Mucosa of descending colon (tissue), 3 donors: ENCODE measurements at places on chromosomes 11 and 22. TPM values are rescaled to one million over a fixed set of nuclear protein-coding genes. Genes with fewer than 3 reads are reported as not detected.

The MYOD1 gene
- total RNA-seq = not detected

The MUC5AC gene
- total RNA-seq = 0.63 TPM

The LRRC32 gene
- 18.6 TPM for total RNA-seq

The CYB5R3 gene
- total RNA-seq = 176 TPM

The KDELR3 gene
- total RNA-seq = 4.2 TPM

The ACER3 gene
- total RNA-seq = 39.2 TPM

The CD3G gene
- total RNA-seq = 5.1 TPM

The LGALS12 gene
- 0.29 TPM for total RNA-seq

GRCh38 chr11:72135891-72136683 is 562 bp downstream of the FOLR3 start:
- no peak for DNase-seq

- no peak for DNase-seq
Observed at GRCh38 chr11:121535129-121535796, 82.5 kb upstream of the SORL1-AS1 start.

GRCh38 chr22:41028841-41029240 is 63.6 kb upstream of the EP300 start:
- no peak for DNase-seq

DNA sequence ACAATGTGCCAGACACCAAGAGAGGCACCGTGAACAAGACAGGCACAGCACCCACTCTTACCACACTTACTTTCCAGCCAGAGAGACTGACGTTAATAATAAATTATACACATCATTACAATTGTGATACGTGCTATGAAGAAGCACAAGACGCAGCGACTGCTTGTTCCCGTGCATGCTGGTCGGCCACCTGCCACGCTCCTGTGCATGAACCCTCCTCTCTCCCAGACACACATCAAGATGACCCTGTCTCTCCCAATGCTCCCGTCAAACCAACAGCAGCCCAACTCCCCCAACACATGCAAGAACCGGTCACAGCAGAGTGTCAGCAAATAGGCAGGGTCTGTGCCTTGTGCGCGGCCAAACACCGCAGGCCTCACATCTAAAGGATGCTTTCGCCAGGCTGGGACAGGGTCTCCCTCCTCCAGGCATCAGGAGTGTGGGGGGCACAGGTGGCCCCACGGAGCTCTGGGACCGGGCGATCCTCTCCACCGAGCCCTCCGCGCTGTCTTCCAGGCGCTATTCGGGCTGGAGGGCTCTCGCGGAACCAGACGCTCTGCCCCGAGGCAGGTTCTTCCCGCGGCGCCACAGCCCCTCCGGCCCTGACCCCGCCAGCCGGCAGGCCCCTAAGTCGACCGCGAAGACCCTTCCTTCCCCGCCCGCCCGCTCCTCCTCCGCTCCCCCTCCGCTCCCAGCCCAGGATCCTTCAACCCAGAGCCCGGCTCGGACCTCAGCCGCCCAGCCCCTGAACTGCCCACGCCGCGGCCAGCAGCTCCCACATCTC is 533 bp downstream of the SERGEF start:
- peak; percentile 30 for DNase-seq

DNA sequence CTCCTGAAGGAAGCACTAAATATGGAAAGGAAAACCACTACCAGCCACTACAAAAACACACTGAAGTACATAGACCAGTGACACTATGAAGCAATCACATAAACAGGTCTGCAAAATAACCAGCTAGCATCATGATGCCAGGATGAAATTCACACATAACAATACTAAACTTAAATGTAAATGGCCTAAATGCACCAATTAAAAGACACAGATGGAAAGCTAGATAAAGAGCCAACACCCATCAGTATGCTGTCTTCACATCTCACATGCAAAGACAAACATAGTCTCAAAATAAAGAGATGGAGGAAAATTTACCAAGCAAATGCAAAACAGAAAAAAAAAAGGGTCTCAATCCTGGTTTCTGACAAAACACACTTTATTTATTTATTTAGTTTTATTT is 171.7 kb downstream of the TTC28 start:
- no peak for DNase-seq

GRCh38 chr11:61963016-61963281 is 4.5 kb downstream of the FTH1 start:
- peak; percentile 37 for DNase-seq

DNA sequence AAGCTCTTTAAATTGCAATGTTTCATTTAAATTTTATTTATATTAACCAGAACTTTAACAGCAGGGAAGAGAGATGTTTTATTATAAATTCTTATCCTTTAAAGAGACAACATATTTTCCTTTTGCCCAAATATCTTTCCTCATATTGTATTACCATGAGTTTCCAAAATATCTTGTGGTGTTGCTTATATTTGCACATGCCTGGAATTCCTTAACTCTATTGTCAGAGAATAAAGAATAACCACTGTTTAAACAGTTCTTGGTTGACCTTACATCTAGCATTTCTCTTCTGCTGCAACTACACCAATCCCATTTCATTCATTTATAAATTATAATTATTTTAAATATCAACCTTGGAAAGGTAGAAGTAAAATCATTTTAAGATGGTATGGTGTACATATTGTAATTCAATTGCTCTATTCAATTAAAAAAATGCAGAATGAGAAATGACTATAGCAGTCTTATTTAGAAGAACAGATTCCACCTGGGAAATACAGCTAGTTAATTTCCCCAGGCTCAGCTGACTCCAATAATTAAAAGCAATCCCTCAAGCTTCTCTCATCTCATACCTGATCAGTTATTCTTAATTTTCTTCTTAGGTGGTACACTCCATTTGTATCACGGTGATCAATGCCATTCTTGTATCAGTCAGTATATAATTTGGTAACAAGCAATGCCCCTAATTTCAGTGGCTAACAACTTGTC is 923.3 kb downstream of the KCNA4 start:
- DNase-seq = no peak

DNA sequence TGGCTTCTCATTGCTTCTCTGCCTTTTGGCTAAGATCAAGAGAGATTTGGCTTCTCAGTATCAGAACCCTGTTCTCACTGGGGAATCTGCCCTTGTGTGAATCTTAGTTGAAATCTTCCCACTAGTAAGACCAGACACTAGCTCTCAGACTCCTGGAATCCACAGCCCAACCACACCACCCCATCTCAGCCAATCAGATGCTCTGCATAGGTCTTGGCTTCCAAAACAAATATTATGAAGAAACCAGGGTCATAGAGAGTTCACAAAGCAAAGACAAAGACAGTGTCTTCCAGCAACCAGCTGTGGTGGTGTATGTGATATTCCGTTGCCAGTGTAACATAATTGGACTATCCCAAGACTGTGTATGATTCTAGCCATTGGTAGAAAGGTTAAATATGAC is 5.4 kb downstream of the OR8B12 start:
- no peak for DNase-seq

- DNase-seq = no peak
Observed at GRCh38 chr22:17105143-17106129, 15.7 kb downstream of the TMEM121B start.

GRCh38 chr11:86068138-86068871 is 579 bp downstream of the PICALM start:
- no peak for DNase-seq

GRCh38 chr11:35390737-35391682 is 28.3 kb downstream of the SLC1A2 start:
- DNase-seq = peak; percentile 31

DNA sequence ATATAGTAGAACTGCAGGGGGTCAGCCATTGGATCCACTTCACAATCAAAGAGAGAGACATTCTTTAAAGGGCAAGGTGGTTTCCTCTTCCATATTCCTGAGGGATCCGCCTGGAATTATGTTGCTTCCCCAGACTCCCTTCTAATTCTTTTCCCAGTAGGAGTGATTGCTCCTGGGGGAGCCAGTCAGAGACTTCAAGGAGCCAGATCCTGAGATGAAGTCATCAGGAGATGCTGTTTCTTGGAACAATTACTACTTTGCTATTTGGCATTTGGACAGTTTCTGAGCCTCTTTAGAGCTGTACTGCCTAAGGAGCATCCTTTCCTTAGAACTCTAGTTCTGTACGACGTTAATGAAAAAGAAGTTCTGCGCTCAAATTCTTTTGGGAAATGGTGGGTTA is 1.9 kb upstream of the OR9Q2 start:
- DNase-seq = no peak

- no peak for DNase-seq
Observed at GRCh38 chr22:23549198-23549595, 30.9 kb downstream of the IGLL1 start.

DNA sequence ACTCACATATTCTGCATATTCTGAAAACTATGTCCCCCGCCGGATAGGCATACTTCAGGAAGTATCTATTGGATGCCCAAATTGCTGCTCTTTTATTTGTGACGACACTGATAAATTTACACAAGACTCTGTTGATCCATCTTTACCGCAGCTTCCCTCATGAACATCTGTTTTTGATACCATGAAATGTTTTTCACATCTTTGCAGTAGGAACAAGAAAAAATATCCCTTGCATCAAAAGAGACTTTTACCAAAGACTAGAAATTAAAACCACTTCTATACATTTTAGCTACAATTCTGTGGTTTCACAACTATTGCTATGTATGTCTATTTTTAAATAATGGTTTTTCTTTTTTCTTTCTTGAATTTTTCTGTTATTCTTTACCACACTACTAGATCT is 15.3 kb downstream of the POU2AF2 start:
- DNase-seq = no peak

DNA sequence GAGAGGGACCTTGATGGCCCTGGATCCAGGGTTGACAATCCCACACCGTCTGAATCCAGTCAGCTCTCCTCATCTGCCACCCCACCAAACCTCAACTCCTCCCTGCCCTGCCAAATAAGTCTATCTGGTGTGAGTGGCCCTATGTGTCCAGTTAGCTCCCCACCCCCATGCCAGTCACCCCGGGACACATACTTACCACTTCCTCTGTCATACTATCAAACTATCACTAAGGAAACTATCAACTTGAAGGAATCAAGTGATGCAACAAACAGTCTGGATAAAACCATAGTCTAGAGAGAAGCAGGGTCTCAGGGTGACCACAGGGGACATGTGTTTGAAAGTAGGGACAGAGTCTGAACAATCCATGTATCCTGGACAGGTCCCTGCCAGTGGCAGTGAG is 13.2 kb upstream of the CSF2RB start:
- DNase-seq = no peak

DNA sequence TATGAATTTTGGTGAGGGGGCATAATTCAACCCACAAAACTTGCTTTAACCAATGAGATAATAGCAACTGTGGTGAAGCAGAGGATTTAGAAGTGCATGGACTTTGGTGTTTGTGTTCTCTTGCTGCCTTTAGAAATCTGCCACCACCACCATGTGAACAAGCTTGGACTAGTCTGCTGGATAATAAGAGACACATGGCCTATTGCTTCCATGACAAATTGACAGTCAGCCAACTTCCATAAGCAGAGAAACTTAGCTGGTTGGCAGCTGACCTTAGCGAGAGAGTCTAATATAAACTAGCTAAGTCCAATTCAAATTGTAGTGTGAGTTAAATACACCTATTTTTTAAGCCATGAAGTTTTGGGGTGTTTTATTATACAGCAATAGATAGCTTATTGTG is 482.1 kb upstream of the ANO5 start:
- DNase-seq = no peak

GRCh38 chr11:59289356-59290181 is 69.1 kb upstream of the OR5AN1 start:
- no peak for DNase-seq

GRCh38 chr22:42887120-42887519 is 30.0 kb upstream of the ARFGAP3 start:
- DNase-seq = no peak

DNA sequence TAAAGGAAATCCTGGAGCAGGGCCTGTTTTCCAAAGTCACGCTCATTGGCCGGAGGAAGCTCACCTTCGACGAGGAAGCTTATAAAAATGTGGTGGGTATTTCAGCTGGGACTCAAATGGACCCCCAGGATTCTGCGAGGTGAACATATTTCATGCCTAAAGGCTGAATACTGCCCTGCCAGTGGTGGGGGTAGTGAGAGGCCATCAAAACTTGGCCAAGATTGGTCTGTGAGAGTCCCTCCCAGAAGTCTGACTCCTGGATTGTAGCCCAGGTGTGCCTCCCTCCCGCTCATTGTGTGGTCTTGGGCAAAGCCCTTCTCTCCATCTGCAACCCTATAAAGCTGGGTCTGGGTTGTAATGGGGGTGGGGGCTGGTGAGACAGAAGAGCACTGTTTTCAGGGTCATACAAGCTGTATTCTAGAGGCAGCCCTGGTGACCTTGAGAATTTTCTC is 853 bp downstream of the HTATIP2 start:
- DNase-seq = no peak

- no peak for DNase-seq
Observed at GRCh38 chr11:94017446-94017845, 3.7 kb upstream of the HEPHL1 start.

DNA sequence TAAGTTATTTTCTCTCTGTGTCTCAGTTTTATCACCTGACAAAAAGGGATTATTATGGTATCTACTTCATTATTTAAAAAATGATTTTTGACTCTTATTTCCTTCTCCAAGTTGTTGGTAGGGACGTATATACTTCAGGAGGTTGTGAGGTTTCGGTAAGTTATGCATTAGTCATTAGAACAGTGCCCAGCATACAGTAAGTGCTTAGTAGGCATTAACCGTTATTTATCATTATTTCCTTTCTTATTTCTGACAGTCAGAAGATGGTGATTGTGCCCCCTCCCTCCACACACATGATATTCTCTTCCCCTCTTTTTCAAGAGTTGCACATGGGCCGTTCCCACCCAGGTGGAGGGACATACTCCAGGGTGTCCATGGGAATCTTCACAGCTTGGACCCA is 36.1 kb downstream of the SLCO2B1 start:
- no peak for DNase-seq

GRCh38 chr22:28473258-28473657 is 206.4 kb downstream of the TTC28 start:
- DNase-seq = no peak

- DNase-seq = no peak
Observed at GRCh38 chr11:64713016-64713707, 9.8 kb downstream of the NRXN2 start.

DNA sequence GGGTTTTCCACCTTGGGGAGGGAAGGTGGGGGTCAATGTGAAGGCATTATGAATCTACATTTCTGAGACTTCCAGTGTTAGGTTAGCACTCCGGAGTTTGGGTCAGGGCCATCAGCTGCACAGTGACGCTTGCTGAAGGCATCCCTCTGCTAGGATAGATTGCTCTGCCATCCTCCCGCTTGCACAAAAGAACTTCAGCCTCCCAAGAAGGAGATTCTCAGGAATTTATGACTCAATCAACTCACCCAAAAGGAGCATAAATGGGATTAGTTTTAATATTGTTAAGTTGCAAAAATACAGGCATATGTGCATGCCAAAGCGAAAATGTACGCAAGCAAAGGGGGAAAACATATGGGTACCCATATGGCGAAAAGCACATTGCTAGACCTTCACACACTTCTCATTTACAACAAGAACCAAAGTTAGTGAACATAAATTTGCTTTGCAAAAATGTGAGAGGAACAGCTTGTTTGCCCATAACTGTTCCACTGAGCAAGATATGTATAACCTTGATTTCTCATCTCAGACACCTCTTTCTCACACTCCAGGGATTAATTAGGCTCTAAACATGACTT is 1013.0 kb downstream of the OPCML start:
- no peak for DNase-seq
